ENCODE measurements at places on chromosomes 4 and X. TPM values are rescaled to one million over a fixed set of nuclear protein-coding genes. Genes with fewer than 3 reads are reported as not detected.
A peak's percentile ranks its signal among the peaks of the same experiment; 100 is the strongest.

The GPR34 gene
- not detected for total RNA-seq

- DNase-seq = no peak
Measured at GRCh38 chrX:112818114-112819007, 22.3 kb downstream of the AMOT start.

DNA sequence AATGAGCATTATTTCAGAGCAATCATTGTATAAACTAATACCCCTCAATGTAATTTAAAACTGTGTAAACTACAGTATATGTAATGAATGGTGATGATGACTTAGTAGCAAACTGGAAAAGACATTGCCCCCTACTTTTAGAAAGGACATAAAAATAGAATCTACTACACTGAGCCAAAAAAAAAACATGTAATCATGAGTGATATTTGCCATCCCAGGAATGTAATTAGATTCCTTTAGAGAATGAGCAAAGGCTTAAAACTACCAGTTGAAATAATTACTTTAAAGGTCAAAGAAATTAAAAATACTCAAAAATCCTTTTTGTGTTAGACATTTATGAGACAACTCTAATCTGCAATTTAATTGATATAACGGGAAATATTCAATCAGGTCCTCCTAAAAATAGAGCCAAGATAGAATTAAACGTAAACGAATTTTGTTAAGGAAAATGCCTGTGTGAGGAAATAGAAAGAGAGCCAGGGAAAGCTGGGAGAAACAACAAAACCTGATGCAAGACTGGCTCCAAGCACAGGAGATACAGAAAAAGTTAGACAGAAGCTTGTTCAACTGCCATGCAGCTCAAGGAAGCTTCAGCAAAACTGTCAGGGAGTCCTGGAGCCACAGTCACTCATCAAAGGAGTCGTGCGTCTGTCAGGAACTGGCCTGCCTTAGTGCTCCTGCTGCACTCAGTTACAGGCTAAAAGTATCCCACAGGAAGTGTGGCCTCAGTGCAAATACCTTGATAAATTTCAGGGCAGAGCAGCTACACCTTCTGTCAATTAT is 655.7 kb upstream of the INTU start:
- peak; percentile 68 for DNase-seq

DNA sequence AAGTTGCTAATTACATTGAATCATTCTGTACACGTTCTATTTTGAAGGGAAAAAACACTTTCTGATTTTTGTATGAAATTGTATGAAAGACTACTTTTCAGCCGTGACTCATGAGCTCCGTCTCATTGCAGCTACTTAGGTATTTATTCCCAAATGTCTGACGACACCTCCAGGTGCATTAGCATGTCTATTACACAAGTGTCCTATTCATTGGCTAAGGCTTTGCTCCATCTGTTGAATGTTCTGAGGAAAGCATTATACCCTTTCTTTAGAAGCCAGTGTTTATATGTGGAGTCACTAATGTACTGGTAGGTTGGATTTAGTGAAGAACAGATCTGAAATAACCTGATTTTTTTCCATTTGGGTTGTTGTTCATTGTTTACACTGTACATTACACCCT is 51.8 kb downstream of the MAP7D3 start:
- DNase-seq = no peak

DNA sequence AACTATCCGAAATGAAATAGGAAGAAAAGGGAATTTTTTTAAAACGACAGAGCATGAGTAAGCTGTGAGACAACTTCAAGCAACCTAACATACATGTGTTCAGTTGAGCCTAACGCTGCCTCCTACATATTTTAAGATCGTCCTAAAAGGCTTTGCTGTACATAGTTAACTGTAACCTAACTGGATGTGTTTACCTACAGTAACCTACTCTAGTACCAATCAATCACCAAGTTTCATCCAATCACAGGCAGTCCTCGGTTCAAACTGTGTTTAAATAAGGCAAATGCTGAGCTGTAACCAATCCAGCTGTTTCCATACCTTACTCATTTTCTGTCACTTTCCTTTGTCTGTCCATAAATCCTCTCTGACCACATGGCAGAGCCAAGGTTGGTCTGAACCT is 17.1 kb downstream of the RCHY1 start:
- DNase-seq = peak; percentile 9

- DNase-seq = no peak
Measured at GRCh38 chrX:98409867-98410266, 1526.2 kb downstream of the RPA4 start.

DNA sequence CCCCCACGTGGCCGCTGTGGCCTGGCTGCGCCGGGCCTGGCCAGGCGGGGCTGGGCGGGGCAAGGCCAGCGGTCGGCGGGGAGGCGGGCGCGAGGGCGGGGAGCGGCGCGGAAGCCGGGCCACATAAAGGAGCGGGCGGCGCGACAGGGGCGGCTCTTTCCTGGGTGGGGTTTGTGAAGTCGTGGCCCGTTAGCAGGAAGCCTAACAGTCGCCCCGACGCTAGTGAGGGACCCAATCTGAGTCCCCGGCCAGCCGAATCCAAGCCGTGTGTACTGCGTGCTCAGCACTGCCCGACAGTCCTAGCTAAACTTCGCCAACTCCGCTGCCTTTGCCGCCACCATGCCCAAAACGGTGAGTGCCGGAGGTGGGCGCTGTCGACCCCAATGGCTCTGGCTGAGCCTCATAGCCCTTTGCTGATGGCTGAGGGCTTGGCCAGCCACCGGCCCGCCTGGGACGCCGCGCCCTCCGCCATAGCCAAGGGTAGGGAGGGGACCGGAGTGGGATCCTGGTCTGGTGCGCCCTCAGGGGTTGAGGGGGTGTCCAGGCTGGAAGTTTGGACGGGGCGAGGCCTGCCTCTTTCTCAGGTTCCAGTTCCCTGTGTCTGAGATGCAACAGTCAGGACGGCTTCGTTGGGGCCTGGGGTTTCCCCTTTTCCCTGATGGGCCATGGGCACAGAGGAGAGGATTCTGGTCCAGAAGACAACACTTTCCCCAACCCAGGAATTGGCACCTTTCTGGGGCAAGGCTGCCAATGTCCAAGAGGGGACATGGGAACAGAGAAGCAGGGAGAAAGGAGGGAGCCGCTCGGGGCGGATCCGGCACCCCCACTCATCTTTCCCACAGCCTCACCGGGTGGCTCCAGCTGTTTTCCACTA is at the start of gene MSN:
TSS of gene MSN (plus strand) at position 152 of the 874 bp plus-strand sequence. CDS start at position 340, 188 bp downstream.
- DNase-seq = peak; percentile 62

- DNase-seq = no peak
Measured at GRCh38 chr4:6498511-6499237, 26.3 kb upstream of the PPP2R2C start.

GRCh38 chrX:71895607-71896006 is 15.0 kb upstream of the NHSL2 start:
- DNase-seq = no peak

DNA sequence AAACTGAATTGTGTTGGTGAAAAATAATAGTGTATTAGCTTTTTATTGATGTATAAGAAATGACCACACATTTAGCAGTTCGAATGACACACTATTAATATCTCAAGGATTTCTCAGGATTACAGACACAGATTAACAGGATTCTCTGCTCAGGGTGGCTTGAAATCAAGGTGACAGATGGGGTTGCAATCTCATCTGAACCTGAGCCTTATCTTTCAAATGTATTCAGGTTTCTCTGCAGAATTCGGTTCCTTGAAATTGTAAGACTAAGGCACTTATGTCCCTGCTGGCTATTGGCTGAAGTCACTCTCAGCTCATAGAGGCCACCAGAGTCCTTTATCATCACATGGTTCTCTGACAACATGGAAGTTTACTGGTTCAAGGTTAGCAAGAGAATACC is 1780.1 kb downstream of the ARAP2 start:
- DNase-seq = no peak

- no peak for DNase-seq
Measured at GRCh38 chr4:120232050-120232449, 165.4 kb upstream of the MAD2L1 start.

GRCh38 chr4:130855533-130855932 is 1759.6 kb downstream of the C4orf33 start:
- no peak for DNase-seq

- no peak for DNase-seq
Measured at GRCh38 chr4:2963966-2964471, 648 bp downstream of the GRK4 start.

DNA sequence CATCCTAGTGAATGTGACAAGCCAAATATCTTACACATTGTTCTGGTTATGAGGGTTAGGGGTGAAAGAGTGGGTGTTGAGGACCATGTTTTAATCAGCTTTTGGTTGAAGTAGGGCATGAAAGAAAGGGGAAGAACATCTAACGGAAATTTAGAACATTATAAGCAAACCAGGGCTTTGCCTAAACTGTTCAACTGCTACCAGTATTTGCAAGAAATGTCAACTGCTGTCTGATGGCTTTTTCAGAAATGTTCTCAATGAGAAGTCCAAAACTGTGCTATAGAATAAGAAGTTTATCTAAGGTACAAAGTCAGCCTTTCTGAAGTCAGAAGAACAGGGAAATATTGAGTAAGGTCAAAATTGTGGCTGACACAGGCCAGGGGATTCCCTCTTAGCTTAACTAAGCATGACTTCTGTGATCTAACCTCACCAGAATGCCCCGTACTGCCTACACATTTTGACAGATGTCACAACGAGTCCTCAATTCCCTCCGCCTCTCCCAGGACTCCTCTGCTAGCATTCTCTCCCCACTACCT is 67.1 kb downstream of the DTHD1 start:
- DNase-seq = no peak
